ENCODE measurements at places on chromosomes 5 and 9.

DNA sequence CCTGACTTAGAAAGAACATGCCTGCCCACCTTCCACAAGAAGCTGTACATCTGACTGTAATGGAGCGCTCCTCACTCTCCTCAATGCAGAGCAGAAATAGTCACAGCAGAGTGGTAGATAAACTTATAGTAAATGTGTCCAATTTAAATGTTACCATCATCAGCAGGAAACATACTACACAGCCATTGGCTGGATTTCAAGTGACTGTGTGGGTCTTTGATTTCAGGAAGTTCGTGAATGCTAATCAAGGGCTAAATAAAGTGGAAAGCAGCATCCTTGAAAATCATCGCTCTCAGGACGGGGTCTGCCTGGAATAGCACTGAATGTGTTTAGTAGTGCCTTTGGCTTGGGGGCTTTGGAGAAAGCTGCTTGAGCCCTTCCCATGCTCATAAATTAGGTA is 32.4 kb upstream of the CRHBP start:
- no peak for DNase-seq

GRCh38 chr9:135135929-135136315 is 48.5 kb downstream of the OLFM1 start:
- DNase-seq, result no peak

- DNase-seq, result no peak
These were observed 31.7 kb upstream of the MINAR2 start for GRCh38 chr5:129716235-129716634.

DNA sequence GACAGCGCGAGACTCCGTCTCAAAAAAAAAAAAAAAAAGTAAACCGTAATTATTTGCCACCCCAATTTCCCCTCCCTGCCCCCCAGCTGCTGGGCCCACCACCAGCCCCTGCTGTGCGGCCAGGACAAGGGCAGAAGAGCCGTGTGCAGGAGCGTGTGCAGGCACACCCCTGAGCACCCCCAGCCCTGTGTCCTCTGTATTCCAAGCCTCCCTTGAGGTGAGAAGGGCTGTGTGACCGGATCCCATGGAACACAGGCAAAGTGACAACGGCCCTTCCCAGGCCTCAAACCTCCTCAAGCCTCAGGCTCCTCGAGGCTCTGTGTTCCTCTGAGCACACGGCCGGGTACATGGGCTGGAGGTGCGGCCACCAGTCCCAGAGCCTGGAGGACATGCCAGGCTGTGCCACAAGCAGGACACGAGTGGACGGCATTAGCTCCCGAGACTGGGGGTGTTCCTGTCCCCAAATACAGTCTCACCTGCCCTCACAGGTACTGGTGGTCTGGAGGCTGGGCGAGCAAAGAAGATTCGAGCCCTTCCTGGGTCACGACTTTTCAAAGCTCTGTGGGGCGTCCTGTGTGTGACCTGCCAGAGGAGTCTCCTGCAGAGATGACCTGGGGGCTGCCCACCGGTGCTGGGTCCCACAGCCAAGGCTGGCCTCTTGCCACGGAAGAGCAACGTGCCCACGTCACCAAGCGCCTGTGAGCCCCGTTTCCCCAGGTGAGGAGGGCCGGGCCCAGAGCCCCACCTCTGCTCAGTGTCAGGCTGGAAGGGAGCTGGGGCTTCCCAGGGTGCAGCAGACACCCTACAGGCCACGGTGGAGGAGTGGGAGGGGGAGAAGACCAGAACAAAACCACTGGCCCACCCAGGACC is 47.1 kb upstream of the SIMC1 start:
- no peak for DNase-seq

- no peak for DNase-seq
These were observed 681.9 kb upstream of the ARRDC3 start for GRCh38 chr5:92064993-92065392.

DNA sequence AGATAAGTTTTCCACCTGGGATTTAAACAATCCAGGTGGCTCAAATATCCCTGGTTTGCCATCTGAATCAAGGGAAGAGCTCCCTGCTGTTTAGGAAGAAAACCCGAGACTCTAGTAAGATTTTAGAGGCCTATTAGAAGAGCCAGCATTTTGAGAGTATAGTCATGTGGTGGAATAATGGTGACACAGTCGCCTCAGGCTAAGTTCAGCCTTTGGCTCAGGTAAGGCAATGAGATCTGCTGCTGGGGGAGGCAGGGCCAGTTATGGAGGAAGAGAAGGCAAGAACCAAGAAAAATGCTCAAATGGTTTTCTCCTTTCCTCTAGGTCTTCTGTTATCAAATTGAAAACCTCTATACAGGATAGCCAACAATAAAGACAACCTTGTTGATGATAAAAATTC is 16.2 kb downstream of the RAD1 start:
- DNase-seq, result no peak

- DNase-seq, result no peak
These were observed 134.7 kb downstream of the SEMA5A start for GRCh38 chr5:9411142-9411541.

GRCh38 chr5:150605546-150605945 is 34.9 kb upstream of the SYNPO start:
- no peak for DNase-seq

DNA sequence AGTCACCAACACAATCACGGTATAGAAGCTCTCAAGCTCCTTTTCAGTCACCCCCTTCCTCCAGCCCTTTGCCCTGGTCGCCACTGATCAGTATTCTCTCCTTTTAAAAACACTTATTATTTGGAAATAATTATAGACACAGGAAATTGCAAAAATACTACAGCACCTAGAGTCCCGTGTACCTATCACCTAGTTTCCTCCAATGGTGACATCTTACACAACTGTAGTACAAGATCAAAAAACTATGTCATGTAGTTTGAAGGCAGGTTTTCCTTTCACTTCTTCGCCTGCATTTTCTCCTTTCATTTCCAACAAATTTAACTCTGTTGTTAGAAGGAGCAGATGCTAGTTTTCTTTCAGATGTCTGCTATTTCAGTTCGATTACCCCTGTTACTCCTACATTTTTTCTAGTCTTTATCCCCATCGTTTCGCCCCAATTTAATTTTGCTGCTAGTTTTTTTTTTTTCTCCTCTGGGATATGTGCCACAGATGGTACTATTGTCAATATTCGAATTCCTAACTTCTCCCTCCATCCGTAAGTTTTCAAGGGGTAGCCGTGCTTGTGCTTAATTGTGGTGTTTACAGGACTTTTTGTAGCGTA is 612 bp upstream of the ATG10 start:
- no peak for DNase-seq

DNA sequence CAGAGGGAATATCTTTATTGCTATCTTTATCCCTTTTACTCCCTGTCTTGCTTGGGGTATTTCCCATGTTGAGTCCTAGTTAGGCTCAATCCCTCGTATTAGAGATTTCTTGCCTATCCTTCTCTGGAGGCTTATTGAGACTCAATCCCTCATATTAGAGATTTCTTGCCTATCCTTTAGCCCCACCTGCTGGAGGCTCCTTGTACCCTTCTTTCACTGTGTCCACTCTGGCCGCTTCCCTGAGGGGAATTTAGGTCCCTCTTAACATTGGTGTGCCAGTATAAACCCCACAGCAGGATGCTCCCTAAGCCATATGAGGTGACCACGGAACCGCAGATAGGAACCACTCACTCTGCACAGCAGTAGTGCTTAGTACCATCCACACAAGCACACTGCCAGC is 110.7 kb upstream of the MAMDC2 start:
- DNase-seq, result no peak

GRCh38 chr9:116390303-116391228 is 237.0 kb downstream of the PAPPA start:
- DNase-seq, result no peak

- no peak for DNase-seq
These were observed 79.5 kb downstream of the COL15A1 start for GRCh38 chr9:99023231-99023630.

- no peak for DNase-seq
These were observed 79.0 kb downstream of the KCNIP1 start for GRCh38 chr5:170582644-170583330.

- no peak for DNase-seq
These were observed 118.2 kb upstream of the CTNND2 start for GRCh38 chr5:12022444-12022843.

DNA sequence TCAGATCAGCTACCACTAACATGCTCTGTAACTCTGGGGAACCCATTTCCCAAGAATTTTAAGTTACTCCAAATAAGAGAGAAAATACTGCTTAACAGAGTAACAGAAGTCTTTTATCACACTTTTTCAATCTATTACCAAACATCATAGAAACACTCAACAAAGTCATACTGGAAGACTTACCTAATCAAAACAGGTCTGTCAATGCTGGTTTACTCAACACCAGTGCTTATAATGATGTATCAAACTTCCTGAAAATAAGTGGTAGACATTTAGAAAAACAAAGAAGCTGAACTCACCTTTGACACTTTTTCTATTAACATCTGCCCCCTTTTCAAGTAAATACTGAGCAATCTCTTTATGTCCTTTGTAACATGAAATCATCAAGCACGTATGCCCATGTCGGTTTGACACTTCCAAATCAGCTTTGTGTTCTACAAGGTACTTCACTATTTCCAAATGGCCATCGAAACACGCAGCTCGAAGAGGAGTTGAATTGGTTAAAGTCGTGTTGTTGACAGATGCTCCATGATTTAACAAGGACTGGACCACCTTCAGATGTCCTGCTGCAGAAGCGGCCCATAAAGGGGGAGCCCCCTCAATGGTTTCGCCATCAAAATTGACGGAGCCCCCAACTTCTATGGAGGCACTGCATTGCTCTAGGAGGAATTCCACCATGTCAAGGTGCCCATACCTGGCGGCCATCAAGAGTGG is 1.8 kb downstream of the FEM1C start:
- no peak for DNase-seq

- DNase-seq, result no peak
These were observed 38.1 kb downstream of the DDX31 start for GRCh38 chr9:132631685-132632084.

- no peak for DNase-seq
These were observed 34.1 kb downstream of the SIL1 start for GRCh38 chr5:139164020-139164419.

GRCh38 chr5:55316289-55316688 is 8.5 kb downstream of the MTREX start:
- DNase-seq, result no peak

DNA sequence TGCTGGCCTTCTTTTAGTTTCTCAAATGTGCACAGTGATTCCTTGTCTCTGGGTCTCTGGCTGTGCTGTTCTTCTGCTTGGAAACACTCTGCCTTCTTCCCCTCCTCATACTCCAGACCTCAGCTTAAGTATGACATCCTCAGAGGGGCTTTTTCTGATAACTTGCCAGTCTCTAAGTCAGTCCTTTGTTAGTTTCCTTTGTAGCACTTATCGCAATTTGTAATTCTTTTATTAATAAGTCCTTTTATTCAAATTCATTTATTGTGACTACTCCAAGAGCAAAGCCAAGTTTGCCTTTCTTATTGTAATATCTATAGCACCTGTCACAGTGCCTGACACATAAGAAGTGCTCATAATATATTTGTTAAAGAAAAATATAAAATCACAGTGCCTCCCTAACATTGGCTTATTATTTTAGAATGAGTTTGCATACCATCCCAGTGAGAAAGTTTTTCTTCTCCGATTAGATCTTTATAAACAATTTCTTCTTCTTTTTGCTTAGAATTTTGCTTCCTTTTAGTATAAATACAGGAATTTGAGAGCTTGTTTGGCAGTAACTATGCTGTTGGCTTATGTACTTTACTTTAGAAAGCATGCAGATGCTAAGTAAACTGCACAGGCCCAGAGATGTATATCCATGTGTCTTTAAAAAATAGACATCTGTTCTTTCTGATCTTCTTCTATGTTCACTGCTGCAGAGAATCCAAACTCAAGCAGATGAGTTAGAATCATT is 198.0 kb downstream of the GAS1 start:
- no peak for DNase-seq

- no peak for DNase-seq
These were observed 20.4 kb downstream of the PDE4D start for GRCh38 chr5:59873113-59873512.

DNA sequence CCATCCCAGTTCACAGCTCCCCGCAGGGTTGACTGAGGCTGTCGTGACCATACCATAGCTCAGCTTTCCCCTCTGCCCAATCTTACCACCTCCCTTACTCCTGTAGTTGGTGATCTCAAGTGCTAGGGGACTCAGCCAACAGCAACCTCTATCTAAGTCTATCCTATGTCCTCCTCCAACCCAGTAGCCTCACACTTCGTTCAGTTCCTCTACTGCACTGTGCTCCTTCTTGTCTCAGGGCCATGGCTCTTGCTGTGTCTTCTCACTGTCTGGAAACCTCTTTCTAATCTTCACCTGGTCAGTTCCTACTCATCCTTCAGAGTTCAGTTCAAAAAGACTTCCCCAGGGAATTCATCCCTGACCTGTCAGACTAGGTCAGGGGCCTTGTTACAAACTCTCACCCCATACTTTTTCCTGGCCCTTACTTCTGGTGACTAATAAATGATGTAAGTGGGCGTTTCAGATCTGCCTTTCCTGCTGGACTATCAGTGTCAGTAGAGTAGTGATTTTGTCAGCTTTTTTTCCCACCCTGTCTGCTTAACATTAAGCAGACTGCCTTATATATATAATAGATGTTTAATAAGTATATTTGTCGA is 53.6 kb upstream of the NR3C1 start:
- DNase-seq, result no peak

- no peak for DNase-seq
These were observed 699.6 kb downstream of the TAF11L14 start for GRCh38 chr5:18333841-18334240.

DNA sequence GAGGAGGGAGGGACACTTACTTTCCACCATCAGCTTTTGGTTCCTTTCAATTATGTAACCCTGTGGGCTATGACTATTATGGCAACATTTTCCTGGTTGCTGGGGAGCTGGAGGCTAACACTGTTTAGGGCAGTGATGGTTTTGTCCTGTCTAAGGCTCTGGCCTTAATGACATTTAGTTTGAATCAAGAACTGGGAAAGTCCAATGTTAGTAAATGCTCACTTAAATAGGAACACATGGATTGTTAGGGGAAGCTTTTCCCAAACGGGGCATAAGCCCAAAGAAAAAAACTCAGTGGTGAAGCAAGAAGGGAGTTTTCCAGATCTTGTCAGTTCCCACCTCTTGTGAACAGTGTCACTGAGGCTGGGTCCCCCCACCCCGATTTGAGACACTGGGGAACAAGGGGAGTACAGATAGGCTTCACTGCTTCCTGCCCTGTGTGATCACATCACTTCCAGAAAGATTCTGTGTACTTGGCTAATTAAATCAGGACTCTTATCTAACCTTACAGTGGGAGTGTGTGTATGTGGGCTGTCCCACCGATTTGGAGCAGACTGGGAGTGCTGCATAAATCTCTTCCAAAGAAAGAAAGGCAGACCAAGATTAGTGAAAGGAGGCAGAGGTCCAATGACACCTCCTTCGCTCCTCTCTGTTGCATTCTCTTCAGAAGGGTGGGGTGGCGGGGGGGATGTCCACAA is 206.4 kb downstream of the PTTG1 start:
- DNase-seq, result no peak

GRCh38 chr5:143737062-143737461 is 74.9 kb upstream of the HMHB1 start:
- no peak for DNase-seq

DNA sequence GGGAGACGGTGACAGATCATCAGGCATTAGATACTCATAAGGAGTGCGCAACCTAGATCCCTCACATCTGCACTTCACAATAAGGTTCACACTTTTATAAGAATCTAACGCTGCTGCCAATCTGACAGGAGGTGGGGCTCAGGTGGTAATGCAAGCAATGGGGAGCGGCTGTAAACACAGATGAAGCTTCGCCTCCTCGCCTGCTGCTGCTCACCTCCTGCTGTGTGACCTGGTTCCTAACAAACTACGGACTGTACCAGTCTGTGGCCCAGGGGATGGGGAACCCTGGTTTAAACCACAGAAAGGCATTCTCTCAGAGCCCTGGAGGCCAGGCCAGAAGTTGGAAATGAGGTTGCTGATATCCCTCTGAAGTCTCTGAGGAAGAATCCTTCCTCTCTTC is 323.6 kb downstream of the DRD1 start:
- DNase-seq, result no peak

- DNase-seq, result no peak
These were observed 244.2 kb downstream of the FOXD4L6 start for GRCh38 chr9:40884072-40884901.

Data from NCI-H1092 (cell line).